ENCODE measurements at places on chromosomes 2 and 18.

DNA sequence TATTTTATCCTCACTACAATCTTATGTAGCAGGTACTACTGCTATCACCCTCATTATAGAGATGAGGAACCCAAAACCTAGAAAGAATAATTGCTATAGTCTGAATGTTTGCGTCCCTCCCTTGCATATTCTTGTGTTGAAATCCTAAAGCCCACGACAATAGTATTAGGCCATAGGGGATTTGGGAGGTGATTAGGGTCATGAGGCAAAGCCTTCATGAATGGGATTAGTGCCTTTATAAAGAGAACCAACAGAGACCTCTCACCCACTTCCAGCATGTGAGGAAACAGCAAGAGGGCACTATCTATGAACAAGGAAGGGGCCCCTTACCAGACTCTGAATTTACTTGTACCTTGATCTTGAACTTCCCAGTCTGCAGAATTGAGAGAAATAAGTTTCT, 500.3 kb upstream of the FAM98A start:
- no peak for DNase-seq

- DNase-seq = no peak
Observed at GRCh38 chr2:64214281-64215115, 70.3 kb upstream of the PELI1 start.

DNA sequence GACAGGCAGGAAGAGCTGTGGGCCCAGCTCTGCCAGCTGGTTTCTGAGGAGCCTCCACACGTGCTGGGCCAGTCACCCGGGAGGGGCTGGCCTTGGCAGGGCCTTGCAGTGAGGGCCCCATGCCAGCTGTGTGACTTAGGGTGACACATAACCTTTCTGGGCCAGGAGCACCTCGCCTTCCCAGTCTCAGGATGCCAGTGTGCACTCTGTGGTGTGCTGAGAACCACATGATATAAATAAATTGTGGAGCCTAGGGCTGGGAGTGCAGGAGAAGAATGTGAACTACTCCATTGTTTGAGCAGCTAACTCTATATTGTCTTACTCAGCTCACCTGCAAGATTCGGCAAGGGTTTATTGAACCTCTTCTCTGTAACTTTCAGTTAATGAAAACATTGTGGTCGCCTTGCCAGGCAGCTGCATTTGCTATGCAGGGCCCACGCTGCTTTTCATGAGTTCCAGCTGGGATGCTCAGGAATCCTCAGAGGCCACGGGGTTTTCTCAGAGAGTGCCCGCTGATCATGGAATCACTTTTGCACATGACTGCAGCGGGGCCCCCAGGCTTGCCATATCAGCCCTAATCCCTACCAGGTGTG, 222.3 kb downstream of the SH3RF3 start:
- no peak for DNase-seq

- no peak for DNase-seq
Observed at GRCh38 chr2:151983221-151983620, 115.6 kb downstream of the CACNB4 start.

- no peak for DNase-seq
Observed at GRCh38 chr2:207129821-207130220, 35.9 kb downstream of the KLF7 start.

DNA sequence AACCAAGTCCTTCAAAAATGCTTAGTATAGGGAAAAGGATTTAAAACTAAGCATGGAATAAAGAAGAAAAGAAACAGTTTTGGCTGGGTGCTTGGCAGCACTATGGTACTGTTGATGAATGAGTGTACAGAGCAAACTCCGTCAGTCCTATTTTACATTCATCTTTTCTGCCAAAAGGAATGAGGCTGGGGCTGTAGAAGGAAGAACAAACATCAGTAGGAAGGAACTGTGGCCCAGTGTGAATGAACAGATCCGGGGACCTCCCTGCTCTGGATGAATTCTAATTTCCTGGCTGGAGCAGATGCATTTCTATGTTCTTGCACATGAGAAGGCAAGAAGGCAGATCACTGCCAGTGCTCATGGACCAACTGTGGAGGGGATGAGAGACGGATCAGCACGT, 474.0 kb upstream of the MEIS1 start:
- DNase-seq = no peak

DNA sequence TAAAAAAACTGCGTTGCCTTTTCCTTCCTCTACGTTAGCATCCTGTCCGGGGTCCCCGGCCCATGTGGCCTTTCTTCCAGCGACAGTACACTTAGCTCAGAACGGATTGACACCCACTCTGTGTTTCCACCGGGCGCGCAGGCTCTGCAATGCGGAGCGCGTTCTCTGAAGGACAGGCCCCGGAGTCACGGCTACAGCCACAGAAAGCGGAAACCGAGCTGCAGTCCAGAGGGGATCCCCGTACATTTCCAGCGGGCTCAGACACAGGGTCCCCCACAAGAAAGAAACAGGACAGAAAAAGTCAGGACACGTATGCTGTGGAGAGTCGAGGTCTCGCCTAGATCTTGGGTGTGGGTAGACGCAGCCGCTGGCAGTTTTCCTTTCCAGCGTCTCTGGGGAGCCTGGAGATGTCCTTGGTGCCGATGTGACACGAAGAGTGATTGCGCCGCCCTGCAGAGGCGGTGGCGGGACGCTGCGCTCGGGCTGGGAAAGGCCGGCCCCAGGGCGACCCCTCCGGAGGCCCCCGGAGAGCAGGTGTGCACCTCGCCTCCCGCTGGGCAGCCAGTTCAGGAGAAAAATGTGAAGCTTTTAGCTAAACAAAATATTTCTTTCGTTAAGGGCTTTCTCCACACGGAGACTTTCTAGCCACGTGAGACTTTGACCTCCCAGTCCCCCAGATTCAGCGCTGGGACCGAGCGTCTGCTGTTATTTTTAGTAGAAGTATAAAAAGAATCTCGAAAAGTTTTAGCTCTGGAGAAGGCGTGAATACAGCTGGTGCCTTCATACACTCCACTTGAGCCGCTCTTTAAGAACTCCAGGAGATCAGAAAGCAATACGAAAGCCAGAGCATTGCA, 1.3 kb upstream of the ACKR3 start:
- DNase-seq = no peak

- no peak for DNase-seq
Observed at GRCh38 chr2:191970867-191971266, 124.0 kb upstream of the CAVIN2 start.

All from hematopoietic multipotent progenitor cell treated with erythropoietin and hydrocortisone succinate and interleukin-3 and kit ligand, for 17 days (in vitro differentiated cells).